CD4-positive, alpha-beta T cell treated with Interleukin-4 for 4 hours (primary cell): ENCODE measurements at places on chromosomes 13 and 19.

GRCh38 chr13:106445996-106446395 lies 89.5 kb downstream of the EFNB2 start:
- no peak for DNase-seq

DNA sequence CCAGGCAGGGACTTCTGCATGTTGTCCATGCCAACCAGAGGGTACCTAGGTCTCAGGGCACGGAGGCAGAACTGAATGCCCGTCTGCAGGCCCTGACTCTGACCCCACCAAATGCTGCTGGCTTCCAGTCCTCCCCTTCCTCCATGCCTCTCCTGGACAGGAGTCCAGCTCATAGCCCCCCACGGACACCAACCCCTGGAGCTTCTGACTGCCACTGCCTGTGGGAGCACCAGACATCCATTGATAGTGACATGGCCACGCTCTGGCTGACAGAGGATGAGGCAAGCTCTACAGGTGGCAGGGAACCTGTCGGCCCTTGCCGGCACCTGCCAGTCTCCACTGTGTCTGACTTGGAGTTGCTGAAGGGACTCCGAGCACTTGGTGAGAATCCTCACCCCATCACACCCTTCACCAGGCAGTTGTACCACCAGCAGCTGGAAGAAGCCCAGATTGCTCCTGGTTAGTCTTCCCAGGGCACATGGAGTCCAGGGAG lies 1.8 kb downstream of the ANKLE1 start:
- DNase-seq, result no peak

DNA sequence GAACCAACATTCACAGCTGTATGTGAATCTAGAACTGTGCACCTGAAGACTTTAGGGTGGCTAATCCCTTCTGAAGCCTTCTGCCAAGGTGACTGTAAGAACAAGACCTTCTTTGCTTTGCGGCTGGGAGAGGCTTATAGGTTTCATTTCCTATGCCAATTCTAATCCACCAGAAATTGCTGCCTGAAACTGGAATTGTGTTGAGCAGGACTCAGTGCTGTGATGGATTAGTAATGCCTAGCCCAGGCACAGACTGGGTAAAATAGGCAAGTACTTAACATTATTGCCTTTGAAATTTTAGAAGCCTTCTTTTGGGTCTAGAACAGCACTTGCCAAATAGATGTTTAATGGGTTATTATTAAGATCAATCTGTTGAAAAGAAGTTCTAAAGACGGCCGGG lies 11.5 kb downstream of the SLC25A23 start:
- no peak for DNase-seq

DNA sequence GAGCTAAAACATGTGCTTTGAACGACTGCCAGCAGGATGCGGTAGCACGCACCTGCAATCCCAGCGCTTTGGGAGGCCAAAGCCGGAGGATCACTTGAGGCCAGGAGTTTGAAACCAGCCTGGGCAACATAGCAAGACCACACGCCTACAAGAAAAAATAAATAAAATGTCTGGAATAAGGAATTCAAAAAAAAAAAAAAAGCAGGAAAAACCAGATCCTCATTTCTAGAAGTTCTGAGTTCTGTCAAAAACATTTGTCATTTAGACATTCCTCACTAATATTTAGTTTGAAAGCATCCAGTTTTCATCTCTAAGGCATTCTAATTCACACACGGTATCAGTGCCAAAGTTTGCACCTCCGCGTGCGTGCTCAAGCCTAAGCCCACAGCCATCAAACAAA lies 36.9 kb upstream of the USE1 start:
- DNase-seq, result no peak

DNA sequence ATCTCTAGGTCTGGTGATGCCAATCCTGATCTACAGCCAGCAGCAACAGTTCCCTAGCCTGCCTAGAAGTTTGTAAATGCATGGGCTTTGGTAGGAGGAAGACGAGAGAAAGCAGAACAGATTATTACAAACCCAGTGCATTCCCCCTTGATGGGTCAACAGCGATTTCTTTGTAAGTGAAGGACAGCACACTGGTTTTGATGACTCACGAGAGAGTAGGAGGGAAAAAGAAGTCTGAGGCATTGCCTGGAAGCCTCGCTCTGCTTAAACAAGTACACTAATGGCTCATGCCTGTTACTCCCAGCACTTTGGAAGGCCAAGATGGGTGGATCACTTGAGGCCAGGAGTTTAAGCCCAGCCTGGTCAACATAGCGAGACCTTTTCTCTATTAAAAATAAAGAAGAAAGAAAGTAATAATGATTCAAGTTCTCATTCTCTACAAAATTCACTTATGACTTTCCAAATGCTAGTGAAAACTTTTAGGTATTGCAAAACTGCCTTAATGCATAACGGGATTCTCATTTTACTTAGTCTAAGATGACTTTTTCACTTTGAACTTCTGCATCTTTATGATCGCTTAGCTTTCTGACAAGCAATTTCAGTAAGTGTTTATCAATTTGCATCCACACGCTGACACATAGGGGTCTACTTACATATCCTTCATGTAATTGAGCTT lies 47.7 kb upstream of the USPL1 start:
- peak; percentile 4 for DNase-seq

DNA sequence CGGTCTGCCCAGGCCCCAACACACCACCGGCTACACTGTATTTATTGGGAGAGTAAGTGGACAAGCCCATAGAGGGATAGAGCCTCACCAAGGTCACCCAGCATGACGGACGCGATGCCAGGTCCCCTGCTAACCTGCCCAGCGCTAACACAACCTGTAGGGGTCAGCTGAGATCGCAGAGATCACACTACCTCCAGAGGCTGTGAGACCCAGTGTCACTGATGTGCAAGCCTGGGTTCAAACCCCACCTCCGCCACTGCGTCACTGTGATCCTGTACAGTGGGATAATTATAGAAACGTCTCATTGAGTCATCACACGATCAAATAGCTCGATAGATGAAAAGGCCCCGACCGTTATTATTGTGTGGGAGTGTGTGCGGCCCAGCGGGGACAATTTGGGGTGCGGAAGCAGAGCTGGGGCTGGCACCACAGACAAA lies 10.6 kb upstream of the TLE2 start:
- DNase-seq, result no peak

DNA sequence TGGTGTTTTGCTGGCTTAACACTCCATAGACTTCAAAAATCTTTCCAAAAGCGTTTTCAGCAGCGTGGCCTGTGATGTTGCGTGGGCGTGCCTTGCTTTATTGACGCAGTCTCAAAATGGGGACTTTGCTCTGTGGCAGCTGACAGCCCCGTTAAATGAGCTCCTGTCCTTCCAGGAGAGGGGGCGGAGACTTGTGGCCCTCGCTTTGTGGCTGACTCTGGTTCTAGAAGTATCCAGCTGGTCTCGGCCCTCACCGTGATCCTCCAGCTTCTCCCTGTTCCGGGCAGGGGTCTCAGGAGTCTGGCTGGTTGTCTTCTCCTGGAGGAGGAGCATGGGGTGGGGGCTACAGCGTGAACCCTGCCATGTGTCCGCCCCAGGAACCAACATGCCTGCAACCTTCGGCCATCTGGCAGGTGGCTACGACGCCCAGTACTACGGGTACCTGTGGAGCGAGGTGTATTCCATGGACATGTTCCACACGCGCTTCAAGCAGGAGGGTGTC lies 8.4 kb upstream of the ZNF554 start:
- no peak for DNase-seq

- no peak for DNase-seq
These were observed 84.6 kb upstream of the TRPC4 start for GRCh38 chr13:37954191-37954590.

DNA sequence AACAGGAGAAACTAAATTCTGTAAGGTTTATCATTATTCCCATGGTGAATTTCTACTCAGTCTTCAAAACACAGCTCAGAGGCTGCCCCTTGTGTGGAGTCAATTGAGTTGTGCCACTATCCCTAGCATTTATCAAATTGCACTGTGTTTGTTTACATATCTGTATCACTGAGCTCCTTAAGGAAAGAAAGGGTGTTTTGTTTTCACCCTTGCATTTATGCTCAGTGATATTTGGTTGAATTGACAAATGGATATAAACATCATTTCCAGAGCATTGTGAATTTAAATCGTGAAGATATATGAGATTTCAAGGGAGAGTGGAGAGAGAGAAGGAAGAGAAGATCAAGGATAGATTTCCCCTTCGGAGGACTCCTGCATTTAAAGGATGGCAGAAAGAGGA lies 55.1 kb upstream of the TNFRSF19 start:
- no peak for DNase-seq

DNA sequence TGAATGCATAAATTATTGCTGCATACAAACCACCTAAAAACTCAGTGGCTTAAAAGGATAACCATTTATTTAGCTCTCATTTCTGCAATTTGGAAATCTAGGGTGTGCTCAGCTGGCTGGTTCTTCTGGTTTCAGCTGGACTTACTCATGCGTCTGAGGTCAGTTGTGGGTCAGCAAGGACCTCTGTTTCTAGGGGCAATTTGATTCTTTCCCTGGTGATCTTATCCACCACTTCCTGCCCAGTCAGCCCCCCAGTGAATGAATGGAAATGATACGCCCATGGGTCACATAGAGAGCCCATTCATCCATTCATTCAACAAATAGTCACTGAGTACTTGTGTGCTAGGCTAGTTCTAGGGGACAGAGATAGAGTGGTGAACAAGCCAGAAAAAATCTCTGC lies 9.9 kb downstream of the FXYD5 start:
- DNase-seq, result no peak

DNA sequence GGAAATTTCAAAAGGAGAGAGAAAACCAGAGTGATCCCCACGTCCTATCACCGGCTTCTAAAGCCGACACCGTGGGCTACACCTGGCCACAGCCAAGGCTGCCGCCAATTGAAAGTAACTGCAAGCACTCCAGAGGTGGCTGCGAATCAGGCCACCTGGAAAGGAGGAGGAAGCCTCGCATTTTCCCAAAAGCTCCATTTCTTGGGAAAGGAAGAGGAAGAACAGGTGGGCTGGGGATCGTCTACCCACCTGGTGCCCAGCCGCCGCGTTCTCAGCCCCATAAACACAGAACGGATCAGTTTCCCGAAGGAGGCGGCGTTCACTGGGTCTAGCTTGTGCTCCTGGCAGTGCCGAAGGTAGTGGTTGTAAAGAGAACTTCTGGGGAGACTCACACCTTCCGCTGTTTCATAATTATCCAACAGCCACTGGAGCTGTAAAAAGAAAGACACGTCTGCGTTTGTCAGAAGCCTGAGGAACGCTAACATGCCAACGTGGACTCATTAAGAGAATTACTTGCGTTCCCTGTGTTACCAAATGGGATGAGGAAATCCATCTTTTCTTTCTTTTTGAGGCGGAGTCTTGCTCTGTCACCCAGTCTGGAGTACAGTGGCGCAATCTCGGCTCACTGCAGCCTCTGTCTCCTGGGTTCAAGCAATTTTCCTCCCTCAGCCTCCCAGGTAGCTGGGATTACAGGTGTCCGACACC lies 38.1 kb upstream of the RANBP3 start:
- no peak for DNase-seq

- no peak for DNase-seq
These were observed 31.0 kb downstream of the CAPN12 start for GRCh38 chr19:38713227-38713649.

GRCh38 chr13:52850396-52851136 lies 2.1 kb upstream of the PCDH8 start:
- DNase-seq, result no peak

DNA sequence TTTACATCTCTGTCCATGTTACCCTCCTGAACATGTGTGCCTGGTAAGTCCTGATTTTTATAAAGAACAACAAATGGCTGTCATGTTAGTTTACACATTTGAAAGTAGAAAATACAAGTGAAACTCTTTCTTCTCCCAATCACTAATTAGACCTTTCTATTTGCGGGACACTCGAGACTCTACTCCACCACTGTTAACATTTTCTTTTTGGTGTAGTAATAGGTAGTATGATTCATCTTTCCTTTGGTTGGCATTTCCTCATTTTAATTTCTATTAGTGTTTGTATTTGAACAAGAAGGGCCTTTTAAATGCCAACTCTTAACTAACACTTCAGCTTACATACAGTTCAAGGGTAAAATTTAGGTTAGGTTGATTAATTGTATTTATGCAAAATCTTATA lies 371.1 kb downstream of the PCDH9 start:
- DNase-seq, result no peak

DNA sequence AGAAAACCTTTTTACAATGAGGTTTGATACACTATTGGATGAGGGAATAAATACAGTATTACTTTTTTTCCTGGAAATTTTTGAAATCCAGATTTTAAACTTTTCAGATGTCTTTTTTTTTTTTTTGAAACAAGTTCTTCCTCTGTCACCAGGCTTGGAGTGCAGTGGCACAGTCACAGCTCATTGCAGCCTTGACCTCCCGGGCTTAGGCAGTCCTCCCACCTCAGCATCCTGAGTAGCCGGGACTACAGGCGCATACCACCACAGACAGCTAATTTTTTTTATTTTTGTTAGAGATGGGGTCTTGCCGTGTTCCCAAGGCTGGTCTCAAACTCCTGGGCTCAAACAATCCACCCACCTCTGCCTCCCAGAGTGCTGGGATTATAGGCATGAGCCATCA lies 96.8 kb downstream of the RNF17 start:
- DNase-seq, result no peak

DNA sequence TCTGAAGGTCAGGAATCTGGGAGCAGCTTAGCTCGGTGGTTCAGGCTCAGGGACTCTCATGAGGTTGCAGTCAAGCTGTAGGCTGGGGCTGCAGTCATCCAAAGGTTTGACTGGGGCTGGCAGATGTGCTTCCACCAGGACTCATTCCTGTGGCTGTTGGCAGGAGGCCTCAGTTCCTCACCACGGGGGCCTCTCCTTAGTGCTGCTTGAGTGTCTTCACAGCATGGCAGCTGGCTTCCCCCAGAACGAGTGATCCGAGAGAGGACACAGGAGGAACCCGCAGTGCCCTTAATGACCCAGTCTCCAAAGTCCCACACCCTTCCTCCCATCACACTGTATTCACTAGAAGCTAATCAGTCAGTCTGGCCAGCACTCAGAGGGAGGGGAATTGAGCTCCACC lies 38.7 kb upstream of the EHD2 start:
- DNase-seq, result no peak

DNA sequence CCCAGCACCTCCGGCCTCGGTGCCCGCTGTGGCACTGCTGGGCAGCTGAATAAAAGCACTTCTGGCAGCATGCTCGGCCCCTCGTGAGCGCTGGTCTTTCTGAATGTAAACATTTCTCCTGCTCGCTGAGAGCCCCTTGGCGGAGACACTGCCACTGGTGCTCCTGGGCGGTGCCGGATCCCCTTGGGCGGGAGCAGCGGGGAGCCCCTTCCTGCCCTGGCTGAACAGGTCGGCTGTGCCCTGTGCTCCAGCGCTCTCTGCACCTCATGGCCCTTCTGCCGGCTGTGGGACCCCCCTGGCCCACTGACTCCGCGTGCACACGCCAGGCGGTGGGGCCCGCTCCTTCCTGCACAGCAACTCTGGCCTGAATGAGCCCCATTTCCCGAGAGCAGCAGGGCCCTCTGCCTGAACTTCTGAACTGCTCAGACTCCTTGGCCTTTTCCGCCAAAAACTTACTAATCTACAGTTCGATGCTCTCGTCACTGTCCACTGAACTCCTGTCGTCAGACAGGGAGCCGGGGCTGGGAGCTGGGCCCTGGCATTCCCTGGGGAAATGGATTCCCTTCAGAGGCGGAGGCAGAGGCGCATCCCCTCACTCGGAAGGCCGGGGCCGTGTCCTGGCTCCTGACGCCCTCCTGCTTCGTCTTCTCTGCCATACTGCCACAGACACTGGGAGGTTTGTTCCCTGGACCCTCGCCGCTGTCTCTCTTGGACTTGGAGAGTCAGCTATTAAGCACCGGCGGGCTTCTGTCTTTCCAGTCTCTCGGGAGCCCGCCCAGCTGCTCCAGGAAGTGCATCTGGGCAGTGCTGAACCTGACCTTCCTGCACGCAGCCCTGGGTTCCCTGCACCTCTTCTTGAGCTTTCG lies 14.2 kb downstream of the RB1 start:
- no peak for DNase-seq
